ENCODE measurements at places on chromosomes 5 and 9. TPM values are rescaled to one million over a fixed set of nuclear protein-coding genes. Genes with fewer than 3 reads are reported as not detected.

The KIF24 gene
- 4.2 TPM for total RNA-seq

The DMGDH gene
- 0.93 TPM for total RNA-seq

The MTMR12 gene
- 16.0 TPM for total RNA-seq

The SPATA31D4 gene
- not detected for total RNA-seq

The STPG3 gene
- total RNA-seq, result not detected

The GDA gene
- total RNA-seq, result not detected

The SPACA9 gene
- total RNA-seq, result 2.9 TPM

The SOX30 gene
- total RNA-seq, result 0.57 TPM

The OBP2B gene
- total RNA-seq, result not detected

The OTP gene
- total RNA-seq, result not detected

The FYB1 gene
- total RNA-seq, result 129 TPM

The HTR1A gene
- not detected for total RNA-seq

The SDHA gene
- 133 TPM for total RNA-seq

The SLC25A46 gene
- 27.2 TPM for total RNA-seq

The PRR16 gene
- total RNA-seq, result not detected

The HK3 gene
- not detected for total RNA-seq

The IL13 gene
- total RNA-seq, result 0.49 TPM

The CTNND2 gene
- not detected for total RNA-seq

The SHROOM1 gene
- total RNA-seq, result 0.64 TPM

The TPPP gene
- 0.10 TPM for total RNA-seq

The NMUR2 gene
- total RNA-seq, result not detected

The CDKN2B-AS1 gene
- not detected for total RNA-seq

The C5orf34 gene
- total RNA-seq, result 14.7 TPM

The CA9 gene
- 0.38 TPM for total RNA-seq

The SLC27A6 gene
- total RNA-seq, result not detected

The RORB gene
- 0.02 TPM for total RNA-seq

The TAF1L gene
- total RNA-seq, result not detected

The SLCO4C1 gene
- total RNA-seq, result 0.07 TPM

The FOXD4 gene
- total RNA-seq, result not detected

The CD14 gene
- total RNA-seq, result 0.20 TPM

The LRRC19 gene
- total RNA-seq, result not detected

The TSSK1B gene
- not detected for total RNA-seq

The ENTREP1 gene
- not detected for total RNA-seq

The SLC46A2 gene
- total RNA-seq, result not detected

The GHR gene
- total RNA-seq, result not detected

The PLPPR1 gene
- total RNA-seq, result not detected

Data from activated naive CD4-positive, alpha-beta T cell treated with anti-CD3 and anti-CD28 coated beads for 36 hours (primary cell).